ENCODE measurements at places on chromosomes 12 and 14.

GRCh38 chr12:96766232-96766631 lies 140.8 kb upstream of the NEDD1 start:
- DNase-seq: no peak

DNA sequence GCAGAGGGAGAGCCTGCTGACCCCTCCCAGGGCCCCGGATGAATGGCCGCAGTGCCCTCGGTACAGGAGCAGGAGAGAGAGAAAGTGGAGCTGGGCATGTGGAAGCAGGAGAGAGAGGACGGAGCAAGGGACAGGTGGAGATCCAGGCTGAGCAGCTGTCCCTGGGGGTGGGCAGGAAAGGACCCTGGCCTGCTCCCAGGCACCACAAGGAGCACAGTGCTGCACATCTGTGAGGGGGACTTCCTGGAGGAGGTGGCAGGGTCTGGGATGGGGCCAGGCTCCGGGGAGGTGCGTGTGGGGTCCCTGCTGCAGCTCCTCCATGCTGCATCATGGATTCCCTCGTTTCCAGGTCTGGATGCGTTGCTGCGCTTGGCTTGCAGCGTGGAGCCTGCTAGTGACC lies 13.0 kb upstream of the DLK1 start:
- no peak for DNase-seq

DNA sequence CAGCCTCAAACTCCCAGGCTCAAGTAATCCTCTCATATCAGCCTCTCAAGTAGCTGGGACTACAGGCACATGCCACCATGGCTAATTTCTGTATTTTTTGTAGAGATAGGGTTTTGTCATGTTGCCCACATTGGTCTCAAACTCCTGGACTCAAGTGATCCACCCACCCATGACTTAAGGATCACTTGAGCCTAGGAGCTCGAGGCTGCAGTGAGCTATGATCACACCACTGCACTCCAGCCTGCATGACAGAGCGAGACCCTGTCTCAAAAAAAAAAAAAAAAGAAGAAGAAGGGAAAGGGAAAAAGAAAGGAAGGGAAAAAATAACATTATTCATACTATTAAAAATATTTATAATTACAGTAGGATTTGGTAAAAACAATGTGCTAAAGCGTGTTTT lies 19.2 kb downstream of the EPS8 start:
- no peak for DNase-seq

- no peak for DNase-seq
These were observed 69.4 kb downstream of the ACSM4 start for GRCh38 chr12:7373226-7373625.

- no peak for DNase-seq
These were observed 126.5 kb downstream of the NCOR2 start for GRCh38 chr12:124440841-124441381.

GRCh38 chr12:92041742-92042141 lies 103.9 kb downstream of the BTG1 start:
- DNase-seq: no peak

DNA sequence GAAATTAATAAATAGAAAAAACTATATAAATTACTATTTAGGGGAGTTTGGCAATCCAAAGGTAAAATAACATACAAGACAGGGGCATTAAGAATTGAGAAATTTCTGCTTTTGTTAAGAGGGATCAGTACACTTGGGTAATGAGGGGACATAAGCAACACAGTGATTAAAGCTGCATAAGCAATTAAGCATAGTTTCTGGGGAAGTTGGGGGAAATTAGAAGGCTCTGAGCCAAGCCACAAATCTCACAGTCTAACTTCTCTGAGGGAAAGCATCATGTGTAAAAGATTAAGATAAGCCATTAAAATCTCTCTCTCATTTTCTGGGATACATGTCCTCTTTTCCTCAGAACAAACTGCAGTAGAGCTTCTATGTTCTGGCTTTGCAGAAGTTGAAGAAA lies 533.9 kb upstream of the LRFN5 start:
- DNase-seq: no peak

- DNase-seq: no peak
These were observed 96.9 kb downstream of the DNAH10 start for GRCh38 chr12:123859035-123859434.

- DNase-seq: peak; percentile 71
These were observed at the start of gene PLXNC1 for GRCh38 chr12:94147991-94148738. PLXNC1 (plus strand) TSS chr12:94148577; CDS start chr12:94148972, 395 bp downstream.

DNA sequence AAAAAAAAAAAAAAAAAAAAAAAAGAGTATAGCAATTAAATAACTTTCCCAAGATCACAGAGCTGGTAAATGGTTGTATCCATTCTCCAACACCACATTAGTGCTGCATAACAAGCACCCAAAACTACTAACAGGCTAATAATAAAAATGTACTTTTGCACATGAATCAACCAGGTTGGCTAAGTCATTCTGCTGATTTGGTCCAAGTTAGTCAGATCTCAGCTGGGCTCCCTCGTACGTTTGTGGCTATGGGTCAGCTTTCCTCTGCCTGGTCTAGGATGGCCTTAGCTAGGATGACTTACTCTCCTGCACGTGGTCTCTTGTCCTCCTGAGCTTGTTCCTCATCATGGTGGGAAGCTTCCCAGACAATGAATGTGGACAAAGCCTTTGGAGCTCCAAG lies 7.9 kb upstream of the PLEKHG6 start:
- DNase-seq: no peak

GRCh38 chr14:35395283-35395682 lies 9.3 kb downstream of the NFKBIA start:
- DNase-seq: no peak

DNA sequence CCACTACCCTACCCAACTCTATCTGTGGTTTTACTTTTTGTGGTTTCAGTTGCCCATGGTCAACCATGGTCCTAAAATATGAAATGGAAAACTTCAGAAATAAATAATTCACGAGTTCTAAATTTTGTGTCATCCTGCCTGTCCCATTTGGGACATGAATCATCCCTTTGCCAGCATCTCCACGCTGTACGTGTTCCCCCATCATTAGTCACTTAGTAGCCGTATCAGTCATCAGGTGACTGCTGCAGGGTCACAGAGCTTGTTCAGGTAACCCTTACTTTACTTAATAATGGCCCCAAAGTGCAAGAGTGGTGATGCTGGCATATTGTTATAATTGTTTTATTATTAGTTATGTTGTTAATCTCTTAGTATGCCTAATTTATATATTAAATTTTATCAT lies 209.9 kb downstream of the ITPR2 start:
- DNase-seq: no peak

DNA sequence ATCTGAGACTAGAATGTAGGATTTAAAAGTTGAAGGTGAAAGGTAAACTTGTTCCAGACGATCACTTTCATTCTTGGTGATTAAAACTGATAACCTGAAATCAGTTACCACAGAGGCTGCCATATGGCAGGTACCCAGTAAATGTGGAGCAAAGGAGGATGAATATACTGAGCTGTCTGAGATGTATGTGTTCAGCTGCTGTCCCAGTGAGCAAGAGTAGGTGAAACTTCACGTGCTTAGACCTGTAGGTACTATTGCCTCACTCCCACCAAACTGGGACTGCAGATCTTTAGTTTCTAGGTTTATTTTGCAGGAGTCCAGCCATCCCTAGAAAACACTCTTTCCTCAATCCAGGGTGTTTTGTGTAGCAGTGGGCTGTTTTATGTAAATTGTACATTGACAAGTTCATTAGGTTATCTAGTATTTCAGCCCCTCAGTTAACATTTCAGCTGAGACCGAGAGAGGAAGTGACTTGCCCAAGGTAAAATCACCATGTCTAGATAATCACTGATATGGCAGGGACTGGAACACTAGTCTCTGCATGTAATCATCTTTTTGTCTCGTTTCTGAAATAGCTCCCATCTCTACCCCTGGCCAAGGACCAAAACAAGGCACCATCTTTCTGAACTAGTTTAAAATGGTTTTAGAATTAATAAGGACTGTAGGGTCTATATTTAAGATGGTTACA lies 62.7 kb downstream of the ATG14 start:
- no peak for DNase-seq

GRCh38 chr12:88684610-88685009 lies 104.3 kb upstream of the KITLG start:
- no peak for DNase-seq

- no peak for DNase-seq
These were observed 66.3 kb downstream of the VRK1 start for GRCh38 chr14:96863327-96863985.

DNA sequence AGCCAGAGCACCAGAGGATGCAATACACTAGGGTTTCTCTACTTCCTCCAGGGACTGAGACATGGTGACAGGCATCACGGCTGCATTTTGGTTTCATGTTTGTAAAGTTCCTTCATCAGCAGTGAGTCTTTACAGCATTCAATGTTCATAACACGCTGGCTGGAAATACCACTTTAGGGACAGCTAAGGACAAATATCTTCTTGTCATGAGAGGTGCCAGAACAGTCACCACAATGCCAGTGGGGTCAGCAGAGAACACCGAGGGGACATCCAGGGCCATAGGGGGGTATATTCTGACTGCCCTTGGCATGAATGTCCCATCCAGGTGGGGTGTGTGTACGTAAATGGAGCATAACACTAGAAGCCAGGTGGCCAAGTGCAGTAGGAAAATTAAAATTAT lies 72.3 kb downstream of the CCDC60 start:
- DNase-seq: no peak

DNA sequence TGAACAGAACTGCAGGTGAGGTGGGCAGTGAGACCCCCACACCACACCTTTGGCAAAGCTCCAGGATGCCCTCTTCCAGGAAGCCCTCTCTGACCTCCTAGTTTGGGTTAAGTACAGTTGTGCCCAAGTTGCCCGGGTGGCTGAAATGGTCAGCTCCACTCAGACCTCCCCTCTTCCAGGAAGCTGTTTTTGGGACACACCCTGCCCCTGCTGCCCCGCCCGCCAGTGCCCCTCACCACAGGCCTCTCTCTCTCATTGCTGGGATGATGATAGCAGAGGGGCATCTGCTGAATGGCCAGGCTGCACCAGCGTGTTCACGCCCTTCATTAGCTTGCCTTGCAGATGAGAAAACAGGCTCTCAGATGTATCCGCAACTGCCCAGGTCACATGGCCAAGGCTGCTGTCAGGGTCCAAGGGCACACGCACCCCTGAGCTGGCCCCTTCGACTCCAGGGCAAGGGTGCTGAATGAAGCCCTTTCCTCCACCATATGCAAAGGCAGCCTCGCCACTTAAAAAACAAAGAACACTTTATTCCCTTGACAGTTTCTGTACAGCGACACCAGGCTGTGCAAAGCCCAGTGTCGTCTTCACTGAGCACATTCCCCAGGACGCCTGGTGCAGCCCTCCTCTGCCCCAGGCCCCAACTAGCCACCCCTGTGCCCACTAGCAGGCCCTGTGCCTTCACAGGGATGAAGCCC lies 15.5 kb downstream of the SLC25A29 start:
- DNase-seq: no peak

DNA sequence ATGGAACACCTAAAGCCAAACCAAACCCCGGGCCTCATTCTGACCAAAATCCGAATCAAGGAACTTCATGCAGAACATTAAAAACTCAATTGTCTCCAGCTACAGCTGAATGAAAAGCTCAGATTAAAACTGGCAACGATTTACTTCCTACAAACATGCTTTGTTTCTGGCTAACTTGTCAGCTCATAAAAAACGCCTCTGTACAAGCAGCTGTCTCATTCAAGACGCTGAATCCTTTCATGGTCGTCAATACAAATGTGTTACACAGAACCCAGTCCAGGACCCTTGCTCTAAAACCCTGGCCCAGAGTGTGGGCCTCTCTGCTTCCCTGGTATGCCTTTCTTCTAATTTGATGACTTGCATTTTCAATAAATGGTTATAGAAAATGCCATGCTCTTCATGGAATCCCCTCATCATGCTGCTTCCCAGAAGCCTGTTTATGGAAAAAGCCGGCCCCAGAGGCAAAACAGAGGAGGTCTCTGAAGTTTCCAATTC lies 183.1 kb downstream of the PHLDA1 start:
- no peak for DNase-seq

DNA sequence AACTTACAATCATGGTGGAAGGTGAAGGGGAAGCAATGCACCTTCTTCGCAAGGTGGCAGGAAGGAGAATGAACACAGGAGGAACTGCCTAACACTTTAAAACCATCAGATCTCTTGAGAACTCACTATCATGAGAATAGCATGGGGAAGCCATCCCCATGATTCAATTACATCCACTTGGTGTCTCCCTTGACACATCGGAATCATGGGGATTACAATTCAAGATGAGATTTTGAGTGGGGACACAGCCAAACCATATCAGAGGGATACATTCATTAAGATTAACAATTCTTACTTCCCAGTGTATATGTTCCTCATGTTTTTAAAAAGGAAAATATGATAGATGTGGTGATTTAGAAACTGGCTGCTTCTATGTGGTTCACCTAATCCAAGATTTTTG lies 117.9 kb downstream of the PDE3A start:
- DNase-seq: no peak

DNA sequence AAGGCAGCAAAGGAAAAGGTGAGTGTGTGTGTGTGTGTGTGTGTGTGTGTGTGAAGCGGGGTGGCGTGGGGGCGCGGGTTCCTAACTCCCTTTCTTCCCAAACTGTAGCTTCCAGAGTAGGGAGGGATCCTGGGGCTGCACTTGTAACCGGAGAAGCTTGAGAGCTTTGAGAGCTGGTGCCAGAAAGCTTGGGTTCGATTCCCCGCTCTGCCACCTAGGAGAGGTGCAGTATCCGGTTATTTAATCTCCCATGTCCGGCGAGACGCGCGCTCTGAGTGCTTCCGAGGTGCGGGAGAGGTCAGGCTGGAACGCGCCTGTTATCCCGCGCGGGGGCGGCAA lies 7.2 kb upstream of the RACGAP1 start:
- no peak for DNase-seq

DNA sequence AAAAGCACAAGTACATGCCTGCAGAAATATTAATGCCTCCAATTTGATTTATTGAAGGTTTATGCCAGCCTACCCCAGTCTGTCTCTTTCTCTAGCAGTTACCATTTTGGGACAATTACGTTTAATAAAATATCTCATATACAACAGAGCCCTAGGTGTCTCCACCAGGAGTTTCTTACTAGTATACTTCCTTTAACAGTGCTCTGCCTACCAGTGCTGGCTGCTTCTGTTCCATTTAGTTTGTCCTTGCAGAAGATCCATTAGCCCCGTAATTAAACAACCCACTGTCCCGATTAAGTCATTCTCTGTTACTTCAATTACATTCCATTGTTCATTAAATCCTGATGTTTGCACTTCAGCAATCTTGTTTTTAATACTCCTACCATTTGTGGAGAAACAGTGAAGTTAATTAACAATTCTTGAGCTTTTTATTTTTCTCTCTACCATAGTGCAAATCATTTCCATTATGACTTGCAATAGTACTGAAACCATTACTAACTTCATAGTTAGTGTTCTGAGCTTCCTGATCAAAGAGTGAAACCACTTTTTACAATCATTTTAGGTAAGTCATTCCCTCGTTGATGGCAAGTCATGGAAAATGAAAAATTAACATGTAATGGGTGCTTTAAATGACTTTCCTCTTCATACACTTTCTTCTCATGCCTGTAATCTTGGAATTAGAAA lies 121.1 kb downstream of the PLXNC1 start:
- no peak for DNase-seq

GRCh38 chr12:76446090-76446489 lies 97.9 kb upstream of the BBS10 start:
- DNase-seq: no peak
